ENCODE measurements at places on chromosomes 2 and 18. TPM values are rescaled to one million over a fixed set of nuclear protein-coding genes. Genes with fewer than 3 reads are reported as not detected.

ANKRD36B gene
- total RNA-seq = 22.7 TPM

RAB6C gene
- not detected for total RNA-seq

GCG gene
- total RNA-seq = not detected

NOSTRIN gene
- not detected for total RNA-seq

LINC00305 gene
- not detected for total RNA-seq

PDE1A gene
- total RNA-seq = not detected

CXCR4 gene
- total RNA-seq = 89.3 TPM

CYP27C1 gene
- total RNA-seq = not detected

OLA1 gene
- 136 TPM for total RNA-seq

CPO gene
- not detected for total RNA-seq

FABP1 gene
- not detected for total RNA-seq

IL36B gene
- total RNA-seq = not detected

HADHB gene
- total RNA-seq = 73.4 TPM

XDH gene
- total RNA-seq = 0.11 TPM

SIX2 gene
- not detected for total RNA-seq

OSBPL1A gene
- total RNA-seq = 2.9 TPM

All from activated CD4-positive, alpha-beta T cell treated with anti-CD3 and anti-CD28 coated beads for 36 hours (primary cell).